Panc1 (cell line): ENCODE measurements at places on chromosomes 11 and 22.

- no peak for DNase-seq
Measured at GRCh38 chr22:20093418-20094196, 13.6 kb downstream of the DGCR8 start.

GRCh38 chr11:97746818-97747217, 1273.9 kb upstream of the CNTN5 start:
- DNase-seq: no peak

DNA sequence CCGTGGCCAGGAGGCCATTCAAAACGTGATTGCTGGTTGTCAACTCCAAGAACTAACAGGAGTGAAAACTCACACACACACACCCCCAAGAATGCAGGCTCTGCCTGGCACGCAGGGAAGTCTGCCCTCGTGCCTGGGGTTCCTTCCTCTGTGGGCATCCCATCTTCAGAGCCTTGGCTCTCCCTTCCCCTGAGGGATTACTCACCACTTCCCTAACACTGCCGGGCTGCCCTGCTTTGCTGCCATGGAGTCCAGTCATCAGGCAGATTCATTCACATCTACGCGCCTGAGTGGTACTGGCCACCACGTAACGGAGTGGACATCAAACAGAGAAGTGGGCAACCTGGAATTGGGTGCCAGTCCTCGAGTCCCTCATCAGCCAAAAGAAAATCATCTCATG, 120.7 kb upstream of the TMEM45B start:
- DNase-seq: no peak

DNA sequence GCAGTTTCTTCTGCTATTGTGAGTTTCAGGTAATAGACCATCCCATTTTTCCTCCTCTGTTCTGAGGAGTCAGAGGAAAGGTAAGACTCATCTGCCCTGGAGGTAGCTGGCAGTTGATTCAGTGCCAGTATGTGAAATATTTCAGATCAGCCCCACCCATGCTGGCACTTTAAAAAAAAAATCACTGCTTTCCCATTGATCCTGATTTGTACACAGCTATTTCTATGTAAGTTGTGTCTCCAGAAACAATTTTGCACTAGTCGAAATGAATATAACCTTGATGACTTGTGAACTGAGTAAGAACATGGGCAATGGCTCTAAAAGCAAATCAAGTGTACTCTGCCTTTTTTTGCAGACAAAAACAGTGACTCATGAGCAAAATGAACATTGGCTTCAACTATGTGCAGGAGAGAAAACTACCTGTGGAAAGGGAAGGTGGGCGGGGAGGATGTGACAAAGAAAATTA, 82.0 kb upstream of the OR5AK2 start:
- DNase-seq: no peak

DNA sequence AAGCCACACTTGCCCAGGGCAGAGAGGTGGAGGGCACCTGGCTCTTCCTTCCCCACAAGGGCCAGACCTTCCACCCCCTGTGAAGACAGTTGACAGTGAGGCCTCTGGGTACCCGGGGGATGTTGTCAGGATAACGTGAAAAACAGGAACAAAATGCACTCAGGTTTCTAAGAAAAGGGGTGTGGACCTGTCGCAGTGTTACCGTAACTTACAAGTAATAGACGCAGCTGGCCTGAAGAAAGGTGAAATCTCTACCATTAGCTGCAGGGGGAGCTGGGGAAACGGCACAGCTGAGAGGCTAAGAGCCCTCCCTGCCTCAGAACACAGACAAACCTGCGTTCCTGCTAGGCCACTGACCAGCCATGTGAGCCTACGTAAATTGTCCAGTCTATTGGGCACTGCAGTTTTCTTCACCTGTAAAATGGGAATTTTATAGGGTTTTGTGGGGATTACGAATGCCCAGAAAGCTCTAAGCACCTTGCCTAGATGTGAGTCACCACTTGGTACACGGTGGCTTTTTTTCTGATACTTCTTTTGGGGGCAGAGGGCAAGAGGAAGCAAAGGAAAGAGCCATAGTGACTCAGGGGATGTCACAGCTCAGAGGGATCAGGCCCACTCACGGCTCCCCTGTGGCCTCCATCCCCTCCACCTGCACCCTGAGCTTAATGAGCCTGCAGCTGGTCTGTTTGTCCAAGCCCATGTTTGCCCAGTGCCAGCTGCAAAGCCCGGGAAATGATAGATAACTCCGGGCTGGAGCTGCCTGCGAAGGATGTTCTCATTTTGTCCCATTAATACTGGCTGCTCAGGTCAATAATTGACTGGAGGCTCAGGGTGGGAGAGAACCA, 18.4 kb upstream of the CABP7 start:
- no peak for DNase-seq

- no peak for DNase-seq
Measured at GRCh38 chr11:119651802-119652584, 77.0 kb downstream of the NECTIN1 start.

- no peak for DNase-seq
Measured at GRCh38 chr11:13487661-13488030, 8.2 kb downstream of the PTH start.

GRCh38 chr11:33915526-33915925, 23.6 kb upstream of the LMO2 start:
- no peak for DNase-seq

- no peak for DNase-seq
Measured at GRCh38 chr11:2672553-2673249, 27.1 kb downstream of the KCNQ1OT1 start.

- DNase-seq: no peak
Measured at GRCh38 chr11:26193694-26194365, 138.1 kb upstream of the ANO3 start.

GRCh38 chr22:45905326-45905923, 71.5 kb downstream of the WNT7B start:
- DNase-seq: no peak

DNA sequence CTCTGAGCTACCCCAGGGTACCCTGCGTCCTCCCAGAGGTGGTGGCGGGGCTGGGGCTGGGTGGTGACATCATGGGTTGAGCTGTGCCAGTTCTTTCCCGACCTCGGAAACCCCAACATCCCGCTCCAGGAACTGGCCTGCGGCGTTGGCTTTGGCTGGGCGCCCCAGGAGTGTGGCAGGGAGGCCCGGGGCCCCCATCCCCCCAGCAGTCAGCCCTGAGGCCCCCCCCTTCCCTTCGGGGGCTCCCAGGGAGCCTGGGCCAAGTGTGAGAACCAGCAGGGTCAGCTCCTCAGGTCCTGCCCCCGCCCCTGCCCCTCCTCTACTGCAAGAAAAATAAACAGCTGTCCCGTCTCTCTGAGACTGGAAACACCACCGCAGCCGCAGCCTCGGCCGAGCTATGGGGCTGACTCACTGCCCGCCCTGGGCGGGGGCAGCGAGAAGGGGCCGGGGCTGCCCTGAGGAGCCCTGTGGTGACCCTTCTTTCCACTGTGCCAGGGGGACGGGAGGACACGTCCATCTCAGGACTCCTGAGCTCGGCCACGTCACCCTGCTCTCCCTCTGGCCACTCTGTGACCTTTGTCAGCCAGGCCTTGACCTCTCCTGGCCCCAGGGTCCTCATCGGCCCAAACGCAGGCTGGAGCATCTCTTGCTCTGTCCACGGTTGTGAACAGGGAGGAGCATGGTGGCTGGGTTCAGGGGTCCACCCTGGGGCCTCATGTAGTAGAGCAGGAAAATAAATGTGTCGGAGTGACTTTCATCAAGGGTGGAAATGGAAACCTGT, 73.4 kb downstream of the WNT7B start:
- no peak for DNase-seq

DNA sequence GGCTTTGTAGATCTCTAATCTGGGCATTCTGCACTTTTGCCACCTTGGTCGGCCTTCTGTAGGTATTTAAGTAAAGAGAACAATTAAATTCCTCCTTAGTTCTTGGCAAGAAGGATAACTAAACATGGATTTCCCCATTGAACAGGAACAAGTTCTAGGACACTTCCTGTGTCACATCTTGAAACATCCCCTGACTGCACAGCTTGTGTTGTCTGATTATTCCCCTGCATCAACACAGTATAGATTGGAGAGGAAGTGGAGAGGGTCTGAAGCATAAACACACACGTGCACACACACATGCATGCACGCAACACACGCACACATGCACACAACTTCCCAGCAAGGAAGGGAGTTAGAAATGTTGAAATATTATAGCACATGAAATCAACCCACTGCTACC, 8.6 kb downstream of the ISX start:
- no peak for DNase-seq

DNA sequence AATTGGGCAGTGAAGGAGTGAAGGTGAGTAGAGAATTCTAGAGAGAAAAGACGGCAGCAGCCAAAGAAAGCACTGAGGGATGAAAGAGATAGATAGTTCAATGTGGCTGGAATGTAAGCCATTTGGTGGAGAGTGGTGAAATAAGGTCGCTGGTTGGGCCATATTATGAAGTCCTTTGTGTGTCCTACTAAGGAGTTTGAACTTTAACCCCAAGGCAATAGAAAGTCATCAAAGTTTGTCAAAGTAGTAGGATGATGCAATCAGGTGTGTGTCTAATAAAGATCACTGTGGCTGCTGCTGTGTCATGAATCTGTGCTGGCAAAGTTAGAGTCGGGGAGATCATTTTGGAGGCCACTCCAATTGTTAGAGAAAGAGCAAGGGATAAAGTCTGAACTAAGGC, 18.7 kb downstream of the RNF121 start:
- DNase-seq: no peak

DNA sequence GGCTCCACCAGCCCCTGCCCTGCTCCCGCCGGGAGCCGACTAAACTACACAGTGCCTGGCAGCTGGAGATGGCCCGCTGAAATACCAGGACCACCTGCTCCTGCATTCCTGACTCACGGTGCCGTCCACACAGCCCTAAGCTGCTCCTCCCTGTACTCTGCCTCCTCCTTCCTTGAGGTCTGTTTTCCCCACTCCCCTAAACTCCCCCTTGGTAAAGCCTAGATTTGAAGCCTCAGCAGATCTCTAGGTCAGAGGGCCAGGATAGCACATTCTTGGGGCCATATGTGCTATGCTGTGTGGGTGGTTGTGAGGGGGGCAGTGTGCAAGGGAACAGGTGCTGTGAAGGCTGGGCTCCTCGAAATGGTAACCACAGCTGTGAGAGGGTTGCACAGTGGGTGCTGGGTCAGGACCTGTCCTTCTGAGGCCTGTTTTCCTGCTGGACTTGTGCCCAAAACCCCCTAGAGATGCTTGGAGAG, 9.7 kb downstream of the LRFN4 start:
- no peak for DNase-seq

GRCh38 chr11:72421351-72421750, 13.0 kb downstream of the CLPB start:
- DNase-seq: no peak

DNA sequence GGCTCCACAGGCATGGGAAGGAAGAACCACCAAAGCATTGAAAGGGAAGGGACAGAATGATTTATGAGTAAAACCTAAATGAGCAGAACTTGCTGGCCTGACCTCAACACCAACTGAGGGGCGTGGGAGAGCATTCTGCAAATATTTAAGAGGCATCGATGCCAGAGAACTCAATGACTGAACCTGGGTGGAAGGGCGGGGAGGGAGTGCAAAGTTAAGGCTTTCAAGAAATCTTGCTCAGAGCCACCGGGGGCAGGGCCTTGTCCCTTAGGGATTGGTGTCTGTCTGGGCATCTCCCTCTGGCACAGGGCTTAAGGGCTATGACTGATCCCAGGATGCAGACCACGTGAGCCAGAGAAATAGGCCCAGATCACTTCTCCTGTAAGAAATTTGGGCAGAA, 137.1 kb downstream of the ADAMTS15 start:
- no peak for DNase-seq

- DNase-seq: no peak
Measured at GRCh38 chr11:70247042-70247709, 23.3 kb upstream of the PPFIA1 start.

DNA sequence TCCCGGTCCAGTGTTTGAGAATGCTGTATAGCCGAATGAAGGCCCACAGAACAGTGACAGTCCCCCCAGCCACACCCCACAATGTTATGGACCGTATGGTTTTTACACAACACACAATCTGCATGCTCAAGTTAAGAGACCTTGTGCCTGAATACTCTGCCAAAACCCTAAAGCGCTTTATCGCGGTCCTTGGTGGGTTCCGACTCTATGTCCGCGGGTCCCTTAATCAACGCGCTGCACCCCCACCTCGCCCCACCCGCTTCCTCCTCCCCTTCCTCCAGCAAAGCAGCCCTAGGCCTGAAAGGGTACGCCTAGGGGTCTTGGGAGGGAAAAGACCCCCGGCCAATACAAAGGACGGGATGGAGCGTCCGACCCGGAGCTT, 442 bp downstream of the COPB1 start:
- DNase-seq: no peak

GRCh38 chr11:62505059-62505439, 41.6 kb downstream of the AHNAK start:
- DNase-seq: no peak

GRCh38 chr22:35482974-35483373, 57.7 kb upstream of the RASD2 start:
- DNase-seq: no peak

DNA sequence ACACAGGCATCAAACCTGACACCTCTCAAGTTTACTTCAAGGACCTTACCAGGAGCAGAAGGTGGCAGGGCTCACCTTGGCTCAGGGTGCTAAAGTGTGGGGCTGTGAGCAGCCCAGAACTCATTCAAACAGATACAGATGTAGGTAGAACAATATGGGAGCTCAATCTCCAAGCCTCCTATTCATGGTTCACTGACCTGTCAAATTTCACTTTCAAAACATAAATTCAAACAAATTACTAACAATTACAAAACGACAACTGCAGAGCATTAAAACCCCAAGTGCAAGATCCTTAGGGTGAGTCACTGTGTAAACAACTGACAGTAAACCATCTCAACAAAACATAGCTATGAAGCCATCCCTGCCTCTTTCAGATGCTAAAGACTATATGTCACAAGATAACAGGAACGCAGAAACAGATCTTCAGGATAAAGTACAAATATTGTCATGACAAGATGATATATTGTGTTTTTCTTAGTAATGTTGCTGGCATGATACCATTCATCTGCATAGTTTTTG, 303.5 kb upstream of the ANO3 start:
- DNase-seq: no peak
